ENCODE measurements at places on chromosomes 3 and 15. TPM values are rescaled to one million over a fixed set of nuclear protein-coding genes. Genes with fewer than 3 reads are reported as not detected.

The VWA5B2 gene
- not detected for polyA plus RNA-seq

The DAZL gene
- not detected for polyA plus RNA-seq

The SLC6A20 gene
- polyA plus RNA-seq = not detected

The LDHAL6B gene
- polyA plus RNA-seq = not detected

The ARL14 gene
- not detected for polyA plus RNA-seq

The SLC9C1 gene
- not detected for polyA plus RNA-seq

Data from CD4-positive, CD25-positive, alpha-beta regulatory T cell (primary cell).